ENCODE measurements at places on chromosomes 1 and 21. TPM values are rescaled to one million over a fixed set of nuclear protein-coding genes. Genes with fewer than 3 reads are reported as not detected.

Gene ATP1A4
- not detected for total RNA-seq

DNA sequence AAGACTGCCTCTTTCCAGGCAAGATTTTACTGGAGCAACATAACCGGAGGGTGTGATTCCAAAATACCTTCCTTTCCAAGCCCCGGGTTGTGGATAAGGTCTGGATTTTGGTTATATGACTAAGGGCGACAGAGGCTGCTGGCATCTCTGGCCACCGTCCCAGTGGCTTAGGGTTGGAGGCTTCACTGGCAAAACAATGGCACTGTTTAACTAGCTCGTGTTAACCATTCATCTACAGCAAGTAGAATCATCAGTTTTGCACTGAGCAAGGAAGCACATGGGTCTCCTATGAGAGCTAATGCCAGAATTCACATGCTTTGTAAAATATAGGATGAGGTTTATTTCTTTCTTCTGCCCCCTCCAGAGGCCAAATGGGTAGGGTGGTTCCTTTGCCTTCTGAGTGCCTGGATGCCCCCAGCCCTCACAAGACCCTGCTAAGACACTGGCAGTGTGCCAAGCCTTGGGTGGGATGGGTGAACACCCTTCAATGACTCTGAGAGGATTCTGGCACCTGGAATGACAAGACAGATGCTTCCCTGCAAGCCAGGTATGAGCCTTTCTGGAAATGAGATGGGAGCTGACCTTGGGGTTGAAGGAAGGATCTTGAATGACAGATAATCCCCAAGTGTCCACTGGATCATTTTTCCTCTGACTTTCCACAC, 36.8 kb downstream of the DHCR24 start:
- no peaks in the 10 kb centered on the region for H3K27me3 ChIP-seq
- no peaks in the 10 kb centered on the region for H3K4me1 ChIP-seq
- no peak overlapping the region for H3K27ac ChIP-seq
- no peak overlapping the region for H3K4me3 ChIP-seq
- no peak for DNase-seq

DNA sequence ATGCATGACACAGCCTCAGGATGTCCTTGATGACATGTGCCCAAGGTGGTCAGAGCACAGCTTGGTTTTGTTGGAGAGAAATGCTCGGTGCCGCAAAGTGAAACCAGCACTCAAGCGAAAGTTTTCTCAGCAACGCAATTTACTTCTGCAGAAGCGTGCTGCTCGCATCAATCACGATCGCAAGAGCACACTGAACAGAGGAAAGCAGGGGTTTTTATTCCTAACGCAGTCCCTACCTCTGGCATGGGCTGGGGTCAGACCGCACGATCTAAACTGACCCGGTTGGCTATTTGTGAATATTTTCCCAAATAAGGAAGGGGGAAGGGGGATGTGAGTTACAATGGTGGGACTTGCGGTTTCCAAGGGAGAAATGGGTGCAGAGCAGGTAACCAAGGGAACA, 809 bp upstream of the ZNF669 start:
- no peak for DNase-seq
- peaks cover 25% of the 10 kb centered on the region for H3K27me3 ChIP-seq
- H3K27ac ChIP-seq = no peak overlapping the region
- peaks cover 46% of the 10 kb centered on the region for H3K36me3 ChIP-seq
- peaks cover 16% of the 10 kb centered on the region for H3K4me1 ChIP-seq

- no peak overlapping the region for H3K4me3 ChIP-seq
- H3K27ac ChIP-seq = no peak overlapping the region
- peaks cover 3% of the 10 kb centered on the region for H3K27me3 ChIP-seq
- H3K36me3 ChIP-seq = no peaks in the 10 kb centered on the region
- no peak for DNase-seq
Observed at GRCh38 chr1:63878932-63879331, 105.1 kb downstream of the ROR1 start.

- H3K4me1 ChIP-seq = peaks cover 9% of the 10 kb centered on the region
- no peak overlapping the region for H3K4me3 ChIP-seq
- no peaks in the 10 kb centered on the region for H3K27me3 ChIP-seq
Observed at GRCh38 chr1:236027104-236027503, 37.8 kb downstream of the NID1 start.

Gene C1QC
- total RNA-seq = not detected

Gene KRTAP11-1
- total RNA-seq = not detected

DNA sequence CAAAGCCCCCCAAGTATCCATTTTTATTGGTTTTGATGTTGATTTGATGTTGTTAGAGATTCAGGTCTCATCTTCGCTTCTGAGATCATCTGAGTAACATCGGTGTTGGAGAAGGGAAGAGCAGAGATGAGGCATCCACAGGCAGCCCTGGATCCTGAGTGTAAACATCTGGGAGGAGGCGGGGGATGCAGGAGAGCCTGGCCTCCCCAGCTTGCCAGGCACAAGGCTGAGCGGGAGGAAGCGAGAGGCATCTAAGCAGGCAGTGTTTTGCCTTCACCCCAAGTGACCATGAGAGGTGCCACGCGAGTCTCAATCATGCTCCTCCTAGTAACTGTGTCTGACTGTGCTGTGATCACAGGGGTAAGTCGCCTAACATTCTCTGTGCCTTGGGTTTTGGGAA, at the start of gene PROK1:
TSS of gene PROK1 (plus strand) at position 221 of the 400 bp plus-strand sequence. CDS start at position 289, 68 bp downstream.
- H3K27ac ChIP-seq = no peak within 1 kb of the TSS
- no peaks in the 10 kb centered on the region for H3K36me3 ChIP-seq
- H3K27me3 ChIP-seq = peaks cover 28% of the 10 kb centered on the region
- H3K4me3 ChIP-seq = no peak within 1 kb of the TSS
- no peaks in the 10 kb centered on the region for H3K4me1 ChIP-seq

- H3K27me3 ChIP-seq = peaks cover 33% of the 10 kb centered on the region
- H3K27ac ChIP-seq = no peak overlapping the region
- H3K4me3 ChIP-seq = no peak overlapping the region
- H3K4me1 ChIP-seq = peaks cover 14% of the 10 kb centered on the region
Observed at GRCh38 chr1:206512058-206512850, 4.9 kb downstream of the RASSF5 start.
